NCI-H524 (cell line): ENCODE measurements at places on chromosomes 16 and 17.

- DNase-seq, result no peak
Measured at GRCh38 chr17:33686171-33686570, 393.1 kb upstream of the ASIC2 start.

- DNase-seq, result no peak
Measured at GRCh38 chr17:66233023-66233753, 4.0 kb upstream of the APOH start.

GRCh38 chr16:69893106-69893505 is 58.0 kb upstream of the CLEC18A start:
- peak; percentile 25 for DNase-seq

DNA sequence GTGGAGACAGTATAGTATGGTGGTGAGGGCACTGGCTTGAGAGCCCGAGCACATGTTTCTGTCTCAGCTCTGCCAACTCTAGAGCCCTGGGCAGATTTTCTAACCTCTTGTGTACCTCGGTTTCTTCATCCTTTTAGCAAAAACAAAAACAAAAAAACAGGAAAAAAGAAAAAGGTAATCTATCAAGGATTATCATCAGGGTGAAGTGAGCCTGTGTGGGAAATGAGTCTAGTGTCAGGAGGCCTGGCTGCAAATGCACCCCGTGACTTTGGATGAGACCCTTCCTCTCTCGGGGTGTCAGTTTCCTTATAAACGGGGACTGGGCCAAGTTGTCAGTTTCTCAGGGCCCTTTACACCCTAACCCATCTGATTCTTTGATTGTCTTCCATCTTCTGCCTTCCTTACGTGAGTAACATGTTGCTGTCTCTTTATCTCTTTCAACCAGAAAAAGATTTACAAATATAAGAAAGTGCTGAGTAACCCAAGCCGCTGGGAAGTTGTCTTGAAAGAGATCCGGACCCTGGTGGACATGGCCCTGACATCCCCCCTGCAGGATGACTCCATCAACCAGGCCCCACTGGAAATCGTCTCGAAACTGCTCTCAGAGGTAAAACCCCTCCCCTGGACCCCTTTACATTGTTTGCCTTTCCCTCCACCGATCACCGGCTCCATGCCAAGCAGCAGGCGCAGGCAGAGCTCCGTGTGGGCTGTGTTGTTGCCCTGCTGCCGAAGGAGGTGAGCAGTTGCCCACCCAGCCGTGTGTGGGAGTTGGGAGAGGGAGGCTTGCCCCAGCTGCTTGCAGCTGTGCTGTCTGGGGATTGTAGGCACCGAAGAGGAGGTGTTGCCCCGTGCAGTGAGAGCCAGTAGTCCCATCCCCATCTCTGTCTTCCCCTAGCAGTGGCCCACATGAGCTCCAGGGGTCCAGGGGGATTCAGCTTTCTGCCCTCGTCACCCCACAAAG is 127.1 kb upstream of the PLCG2 start:
- peak; percentile 69 for DNase-seq

DNA sequence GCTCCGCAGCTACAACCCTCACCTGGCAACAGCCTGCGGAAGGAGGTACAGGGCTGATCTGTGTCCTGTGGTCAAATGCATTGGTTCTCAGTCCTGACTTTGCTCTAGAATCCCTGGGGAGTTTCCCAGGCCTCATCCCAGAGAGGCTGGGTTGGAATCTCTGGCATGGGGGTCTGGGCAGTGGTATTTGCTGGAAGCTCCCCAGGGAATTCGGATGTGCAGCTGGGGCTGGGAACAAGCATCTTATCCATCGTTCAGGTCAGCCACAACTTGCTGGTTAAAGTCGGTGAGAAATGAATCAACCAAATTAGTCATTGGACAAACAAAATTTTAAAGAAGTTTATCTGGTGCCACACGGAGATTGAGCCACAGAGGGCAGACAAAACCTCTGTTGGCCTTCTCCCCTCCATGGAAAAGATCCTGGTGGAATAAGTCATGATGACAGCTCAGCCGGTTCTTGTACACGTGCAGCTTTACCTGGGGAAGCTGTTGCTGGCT is 231.2 kb downstream of the FOXL1 start:
- no peak for DNase-seq

DNA sequence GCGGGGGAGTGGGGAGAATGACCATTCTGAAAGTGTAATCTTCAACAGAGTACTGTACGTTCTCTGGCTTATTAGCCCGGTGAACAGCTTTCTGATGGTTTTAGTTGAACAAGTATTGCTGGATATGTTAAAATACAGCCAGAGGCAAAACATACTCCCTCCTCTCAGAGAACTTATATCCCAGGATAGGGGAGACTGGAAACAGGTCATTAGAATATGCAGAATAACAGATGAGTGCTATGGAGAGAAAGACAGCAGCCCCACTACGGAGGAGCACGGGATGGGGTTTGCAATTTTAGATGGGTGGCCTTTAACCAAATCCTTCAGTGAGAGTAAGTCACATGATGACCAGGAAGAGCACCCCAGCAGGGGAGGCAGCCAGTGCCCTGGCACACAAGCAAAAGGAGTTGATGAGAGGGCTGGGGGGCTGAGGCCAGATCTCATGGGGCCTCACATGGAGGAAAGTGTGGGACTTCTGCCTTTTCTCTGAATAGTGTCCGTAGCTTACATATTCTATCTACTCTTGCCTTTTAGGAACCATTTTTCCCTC is 43.1 kb upstream of the SEC14L1 start:
- DNase-seq, result no peak

GRCh38 chr17:83177611-83178532 is 98.5 kb downstream of the METRNL start:
- DNase-seq, result no peak

GRCh38 chr16:84844559-84845495 is 25.0 kb downstream of the CRISPLD2 start:
- no peak for DNase-seq

GRCh38 chr16:46568472-46569230 is 52.5 kb downstream of the SHCBP1 start:
- DNase-seq, result no peak

DNA sequence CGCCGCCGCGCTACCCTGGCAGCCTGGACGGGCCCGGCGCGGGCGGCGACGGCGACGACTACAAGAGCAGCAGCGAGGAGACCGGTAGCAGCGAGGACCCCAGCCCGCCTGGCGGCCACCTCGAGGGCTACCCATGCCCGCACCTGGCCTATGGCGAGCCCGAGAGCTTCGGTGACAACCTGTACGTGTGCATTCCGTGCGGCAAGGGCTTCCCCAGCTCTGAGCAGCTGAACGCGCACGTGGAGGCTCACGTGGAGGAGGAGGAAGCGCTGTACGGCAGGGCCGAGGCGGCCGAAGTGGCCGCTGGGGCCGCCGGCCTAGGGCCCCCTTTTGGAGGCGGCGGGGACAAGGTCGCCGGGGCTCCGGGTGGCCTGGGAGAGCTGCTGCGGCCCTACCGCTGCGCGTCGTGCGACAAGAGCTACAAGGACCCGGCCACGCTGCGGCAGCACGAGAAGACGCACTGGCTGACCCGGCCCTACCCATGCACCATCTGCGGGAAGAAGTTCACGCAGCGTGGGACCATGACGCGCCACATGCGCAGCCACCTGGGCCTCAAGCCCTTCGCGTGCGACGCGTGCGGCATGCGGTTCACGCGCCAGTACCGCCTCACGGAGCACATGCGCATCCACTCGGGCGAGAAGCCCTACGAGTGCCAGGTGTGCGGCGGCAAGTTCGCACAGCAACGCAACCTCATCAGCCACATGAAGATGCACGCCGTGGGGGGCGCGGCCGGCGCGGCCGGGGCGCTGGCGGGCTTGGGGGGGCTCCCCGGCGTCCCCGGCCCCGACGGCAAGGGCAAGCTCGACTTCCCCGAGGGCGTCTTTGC is 3.1 kb downstream of the HIC1 start:
- no peak for DNase-seq

- no peak for DNase-seq
Measured at GRCh38 chr17:17905036-17905320, 67.2 kb downstream of the TOM1L2 start.

GRCh38 chr17:7745748-7746470 is 28.4 kb downstream of the DNAH2 start:
- no peak for DNase-seq

GRCh38 chr17:69856946-69857345 is 218.1 kb upstream of the KCNJ16 start:
- DNase-seq, result no peak

DNA sequence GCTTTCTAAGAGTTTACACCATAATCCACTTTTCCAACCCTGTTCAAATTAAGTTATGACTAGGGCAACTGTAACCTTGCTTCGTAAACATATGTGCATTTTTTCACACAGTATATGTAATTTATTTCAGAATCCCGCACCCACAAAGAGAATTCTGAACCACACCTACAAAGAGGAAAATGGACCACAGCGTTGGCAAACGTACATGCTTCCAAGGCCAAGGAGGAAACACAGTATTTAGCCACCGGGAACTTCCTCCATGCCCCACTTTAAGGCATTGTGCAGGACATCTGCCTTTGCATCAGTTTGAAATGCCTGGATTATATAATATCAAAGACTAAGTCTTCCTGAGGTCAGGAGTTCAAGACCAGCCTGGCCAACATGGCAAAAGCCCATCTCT is 2.1 kb downstream of the SPATA22 start:
- DNase-seq, result no peak

- peak; percentile 61 for DNase-seq
Measured at GRCh38 chr16:54542805-54543505, 256.4 kb upstream of the IRX3 start.

- DNase-seq, result no peak
Measured at GRCh38 chr16:12122202-12122601, 145.7 kb downstream of the SNX29 start.

GRCh38 chr17:3792481-3792880 is 8.5 kb downstream of the ITGAE start:
- no peak for DNase-seq

GRCh38 chr16:13957197-13958078 is 37.5 kb downstream of the ERCC4 start:
- peak; percentile 8 for DNase-seq

GRCh38 chr16:66800856-66801255 is 528 bp downstream of the TERB1 start:
- DNase-seq, result no peak

DNA sequence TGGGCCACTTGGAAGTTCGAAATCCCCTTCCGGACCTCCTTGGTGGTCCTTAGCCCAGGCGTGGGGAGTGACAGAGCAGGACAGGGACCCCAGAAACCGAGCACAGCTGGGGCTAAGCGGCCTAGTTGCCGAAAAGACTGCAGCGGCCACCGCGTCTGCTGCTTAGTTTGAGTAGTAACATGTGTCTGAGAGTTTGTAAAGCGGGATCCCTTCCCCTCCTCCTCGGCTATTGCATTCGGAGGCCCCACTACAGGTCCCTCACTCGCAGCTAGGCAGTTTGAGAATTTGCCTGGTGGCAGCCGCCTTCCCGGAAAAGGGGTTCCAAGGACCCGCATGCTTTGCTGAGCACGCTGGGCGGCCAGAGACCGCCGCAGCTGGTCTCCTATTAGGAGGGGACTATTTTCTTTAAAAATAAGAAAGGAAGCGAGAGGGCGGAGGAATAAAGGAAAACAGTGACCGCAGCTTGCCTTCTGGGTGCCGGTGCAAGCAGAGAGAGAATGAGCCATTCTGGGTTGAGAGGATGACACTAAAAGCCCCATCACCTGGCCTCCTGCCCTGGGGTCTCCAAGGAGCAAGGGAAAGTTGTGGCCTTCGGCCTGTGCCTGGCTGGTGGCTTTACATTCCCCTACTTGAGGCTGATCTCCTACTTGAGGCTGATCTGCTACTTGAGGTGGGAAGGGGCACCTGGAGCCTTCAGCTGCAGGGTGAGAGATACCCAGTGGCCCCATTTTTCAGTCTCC is 1.1 kb upstream of the HOXB5 start:
- no peak for DNase-seq

DNA sequence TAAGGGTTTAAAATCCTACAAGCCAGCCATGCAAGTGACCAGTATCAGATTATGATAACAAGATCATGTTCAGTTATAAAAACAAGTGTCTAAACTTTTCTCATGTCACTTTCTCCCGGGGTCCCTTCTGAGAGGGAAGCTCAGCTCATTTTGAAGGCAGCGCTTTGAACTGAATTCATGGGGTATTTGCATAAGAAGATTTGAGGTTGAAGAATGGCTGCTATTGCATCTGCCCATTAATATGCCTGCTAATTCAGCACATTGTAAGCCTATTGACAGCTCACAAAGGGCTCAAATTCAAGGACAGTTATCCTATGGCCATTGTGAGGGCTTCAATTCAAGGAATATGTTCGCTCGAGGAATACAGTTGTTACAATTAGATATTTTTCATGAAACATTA is 290.2 kb upstream of the IRX3 start:
- no peak for DNase-seq

DNA sequence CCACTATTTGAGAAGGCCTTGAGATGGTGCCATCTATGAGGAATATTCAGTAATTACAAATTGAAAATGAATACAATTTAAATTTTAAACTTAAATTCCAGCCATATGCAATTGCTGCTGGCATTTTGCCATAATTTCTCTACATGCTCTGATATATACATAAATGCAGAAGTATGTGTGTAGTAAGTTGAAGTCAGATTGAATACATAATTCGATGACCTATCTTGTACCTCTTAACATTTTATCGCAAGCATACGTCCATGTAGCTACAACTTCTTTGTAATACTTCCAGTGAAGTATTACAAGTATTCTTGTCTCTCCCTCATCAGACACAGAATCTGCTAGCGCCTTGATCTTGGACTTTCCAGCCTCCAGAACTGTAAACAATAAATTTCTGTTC is 26.0 kb downstream of the CDH11 start:
- DNase-seq, result no peak

GRCh38 chr16:56967733-56968132 is 6.0 kb downstream of the CETP start:
- no peak for DNase-seq

GRCh38 chr16:17360693-17361122 is 110.1 kb downstream of the XYLT1 start:
- no peak for DNase-seq

DNA sequence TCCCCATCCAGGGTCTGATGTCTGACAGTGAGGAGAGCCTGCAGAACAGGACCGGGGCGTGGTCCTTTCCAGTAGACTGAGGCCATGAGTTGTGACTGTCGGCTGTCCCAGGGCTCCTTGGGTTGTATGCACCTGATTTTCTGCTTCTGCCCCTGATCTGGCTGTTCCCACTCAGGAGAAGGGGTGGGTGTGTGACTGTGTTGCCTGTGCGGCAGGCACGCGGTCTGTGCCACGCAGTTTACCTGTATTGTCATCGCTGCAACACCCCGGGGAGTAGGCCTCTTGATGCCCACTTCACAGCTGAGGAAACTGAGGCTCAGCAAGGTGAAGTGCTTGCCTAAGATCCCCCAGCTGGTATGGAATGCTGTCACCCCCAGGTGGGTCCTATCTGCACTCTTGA is 1.4 kb downstream of the CRISPLD2 start:
- no peak for DNase-seq

GRCh38 chr16:66881014-66881417 is 701 bp downstream of the PDP2 start:
- DNase-seq, result peak; percentile 42
